ENCODE measurements at places on chromosomes 5 and 9. TPM values are rescaled to one million over a fixed set of nuclear protein-coding genes. Genes with fewer than 3 reads are reported as not detected.
A peak's percentile ranks its signal among the peaks of the same experiment; 100 is the strongest.

GRCh38 chr9:130536701-130537107, 42.7 kb upstream of the FUBP3 start:
- ATAC-seq = no peak

- peak; percentile 16 for ATAC-seq
These were observed 563 bp downstream of the SNAPC4 start for GRCh38 chr9:136399176-136400037.

The GFI1B gene
- total RNA-seq = not detected

DNA sequence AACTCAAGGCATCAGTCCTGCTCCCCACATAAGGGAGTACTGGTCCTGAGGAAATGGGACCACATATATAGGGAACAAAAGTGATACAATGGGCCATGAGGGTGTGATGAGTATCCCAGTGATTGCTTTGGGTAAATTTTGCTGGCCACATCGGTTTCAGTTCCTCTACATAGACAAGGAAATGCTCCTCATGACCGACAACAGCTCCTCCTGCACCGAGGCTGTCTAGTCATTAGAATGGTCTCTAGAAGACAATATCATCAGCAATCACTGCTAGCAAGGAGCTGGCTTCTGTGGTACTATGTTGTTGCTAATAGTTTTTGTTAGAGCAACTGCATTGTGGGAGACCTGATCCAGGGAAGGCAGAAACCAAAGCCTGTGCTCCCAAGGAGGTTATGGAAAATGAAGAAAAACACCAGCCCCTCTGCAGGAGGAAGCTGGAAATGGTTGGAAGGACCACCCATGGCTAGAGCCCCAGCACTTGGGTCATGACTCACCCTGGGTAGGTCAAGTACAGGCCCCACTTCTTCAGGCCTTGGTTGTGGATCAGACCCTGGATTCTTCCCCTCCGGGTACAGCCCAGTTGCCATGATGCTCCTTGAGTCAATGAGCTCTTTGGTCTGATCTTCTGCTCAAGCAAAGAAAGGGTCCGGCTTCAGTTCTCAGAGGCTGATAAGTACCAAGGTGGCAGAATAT, 3.4 kb upstream of the CTSL start:
- no peak for ATAC-seq

- ATAC-seq = no peak
These were observed 1596.3 kb downstream of the MAT2B start for GRCh38 chr5:165101709-165102108.

The SPINK6 gene
- not detected for total RNA-seq

DNA sequence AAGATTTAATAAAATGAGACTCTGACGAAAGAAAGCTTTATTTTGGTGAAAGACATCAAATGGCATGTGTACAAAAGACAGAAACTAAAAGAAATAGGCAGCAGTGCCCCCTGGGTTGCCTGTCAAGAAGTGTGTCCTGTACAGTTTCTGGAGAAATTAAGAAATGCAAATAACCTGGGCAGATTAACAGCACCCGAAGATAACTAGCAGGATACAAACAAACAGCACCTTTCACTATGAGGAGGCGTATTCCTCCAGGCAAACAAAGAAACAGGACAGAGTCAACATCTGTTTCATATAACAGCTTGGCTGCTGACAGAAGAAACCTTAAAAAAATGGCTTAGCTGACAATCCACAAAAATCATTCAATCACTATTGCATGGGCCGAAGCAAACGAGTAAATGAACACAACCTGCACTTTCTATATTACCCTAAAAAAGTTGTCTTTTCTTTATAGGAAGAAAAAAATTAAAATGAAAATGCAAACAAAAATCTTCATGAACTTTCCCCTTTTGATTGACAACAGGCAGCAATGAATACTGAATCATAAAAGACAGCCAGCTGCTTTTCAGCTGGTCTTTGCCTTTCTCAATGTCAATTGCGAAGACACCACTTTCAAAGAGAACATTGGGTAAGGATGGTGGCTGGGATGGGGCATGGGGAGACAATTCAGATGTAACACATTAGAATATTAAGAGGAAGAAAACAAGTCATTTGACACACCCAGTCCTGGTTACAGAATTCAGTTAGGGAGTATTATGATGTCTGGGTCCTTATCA, 162.1 kb downstream of the ARL15 start:
- no peak for ATAC-seq

- ATAC-seq = no peak
These were observed 47.1 kb downstream of the SEMA5A start for GRCh38 chr5:9498541-9499497.

- ATAC-seq = peak; percentile 61
These were observed 474.2 kb downstream of the GADD45G start for GRCh38 chr9:90078988-90079421.

GRCh38 chr5:9054821-9055589, 490.9 kb downstream of the SEMA5A start:
- ATAC-seq = no peak

DNA sequence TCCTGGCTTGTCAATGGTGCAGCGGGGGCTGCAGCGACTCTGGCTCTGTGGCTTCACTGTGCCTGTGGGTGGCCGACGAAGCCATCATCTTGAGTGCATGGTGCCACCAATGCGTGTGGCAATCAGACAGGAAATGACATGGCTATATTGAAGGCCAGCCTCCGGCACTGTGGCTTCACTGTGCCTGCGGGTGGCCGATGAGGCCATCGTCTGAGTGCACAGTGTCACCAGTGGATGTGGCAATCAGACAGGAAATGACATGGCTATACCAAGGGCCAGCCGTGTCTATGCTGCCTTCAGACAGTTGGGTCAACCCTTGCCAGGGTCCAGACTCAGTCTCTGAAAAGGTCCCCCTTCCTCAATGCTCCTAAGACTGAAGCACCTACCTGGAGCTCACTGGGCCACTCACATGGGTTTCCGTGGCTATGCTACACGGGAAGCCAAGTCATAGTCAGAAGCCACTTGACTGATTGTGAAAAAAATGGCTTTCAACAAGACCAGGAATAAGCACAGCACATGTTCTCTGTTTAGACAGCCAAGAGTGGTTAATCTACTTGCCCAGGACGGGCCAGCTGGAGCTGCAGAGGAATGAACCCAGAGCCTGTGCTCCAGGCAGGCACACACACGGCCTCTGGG, 67.5 kb upstream of the S1PR3 start:
- ATAC-seq = peak; percentile 78

The WDR38 gene
- total RNA-seq = not detected

The SPINK4 gene
- total RNA-seq = not detected

- no peak for ATAC-seq
These were observed 2.5 kb downstream of the ZNF484 start for GRCh38 chr9:92875373-92875772.

The DBH gene
- total RNA-seq = not detected

The ANKRD18A gene
- total RNA-seq = 16.0 TPM

DNA sequence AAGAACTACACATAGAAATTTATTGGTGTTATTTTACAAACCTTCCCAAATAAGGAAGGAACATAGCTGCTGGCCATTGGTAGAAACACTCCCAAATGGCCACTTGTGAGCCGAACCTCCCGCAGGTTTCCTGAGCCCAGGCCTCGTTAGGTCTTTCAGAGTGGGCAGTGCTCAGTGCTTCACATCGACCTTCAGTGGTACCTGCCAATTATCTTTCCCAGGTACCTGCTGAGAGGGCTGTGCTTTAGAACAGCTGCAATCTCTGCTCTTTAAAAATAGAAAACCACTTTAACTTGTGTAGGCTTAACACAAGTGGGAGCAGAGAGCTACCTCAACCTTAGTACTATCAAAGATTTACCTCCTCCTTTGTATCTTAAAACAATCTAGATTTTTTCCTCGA, 334.1 kb downstream of the RFX3 start:
- no peak for ATAC-seq

- ATAC-seq = peak; percentile 77
These were observed 25.2 kb downstream of the PRRC2B start for GRCh38 chr9:131419026-131419614.

- ATAC-seq = no peak
These were observed 16.7 kb upstream of the GPBP1 start for GRCh38 chr5:57157131-57157530.

- ATAC-seq = no peak
These were observed 215.1 kb upstream of the RPS23 start for GRCh38 chr5:82493221-82493620.

GRCh38 chr9:35696520-35697215, 6.9 kb upstream of the TPM2 start:
- peak; percentile 87 for ATAC-seq

DNA sequence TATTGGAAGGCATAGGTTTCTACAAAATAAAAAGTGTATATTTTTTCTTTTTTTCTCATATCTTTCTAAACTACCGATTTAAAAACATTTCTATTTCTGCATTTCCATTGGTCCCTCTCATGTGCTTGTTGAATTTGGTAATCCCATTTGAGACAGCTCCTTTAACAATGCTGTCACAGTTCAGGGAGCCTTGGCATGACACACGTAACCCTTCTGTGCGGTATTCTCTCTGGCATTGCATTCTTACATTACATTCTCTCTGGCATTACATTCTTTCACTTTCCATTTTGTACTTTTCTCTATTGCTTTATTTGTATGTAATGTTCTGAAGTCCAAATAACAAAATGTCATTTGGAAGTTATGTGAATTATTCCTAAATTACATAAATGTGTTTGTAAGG, 150.7 kb upstream of the RASGRF2 start:
- ATAC-seq = no peak

DNA sequence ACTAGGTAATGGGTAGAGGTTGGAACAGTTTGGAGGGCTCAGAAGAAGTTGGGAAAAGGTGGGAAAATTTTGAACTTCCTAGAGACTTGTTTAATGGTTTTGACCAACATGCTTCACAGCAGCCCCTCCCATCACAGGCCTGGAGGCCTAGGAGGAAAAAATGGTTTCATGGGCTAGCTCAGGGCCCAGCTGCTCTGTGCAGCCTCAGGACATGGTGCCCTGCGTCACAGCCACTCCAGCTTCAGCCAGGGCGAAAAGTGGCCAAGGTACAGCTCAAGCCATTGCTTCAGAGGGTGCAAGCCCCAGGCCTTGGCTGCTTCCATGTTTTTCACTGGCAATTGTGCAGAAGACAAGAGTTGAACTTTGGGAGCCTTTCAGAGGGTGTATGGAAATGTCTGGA, 453.7 kb downstream of the LRRC70 start:
- ATAC-seq = no peak

The SLC34A3 gene
- not detected for total RNA-seq

DNA sequence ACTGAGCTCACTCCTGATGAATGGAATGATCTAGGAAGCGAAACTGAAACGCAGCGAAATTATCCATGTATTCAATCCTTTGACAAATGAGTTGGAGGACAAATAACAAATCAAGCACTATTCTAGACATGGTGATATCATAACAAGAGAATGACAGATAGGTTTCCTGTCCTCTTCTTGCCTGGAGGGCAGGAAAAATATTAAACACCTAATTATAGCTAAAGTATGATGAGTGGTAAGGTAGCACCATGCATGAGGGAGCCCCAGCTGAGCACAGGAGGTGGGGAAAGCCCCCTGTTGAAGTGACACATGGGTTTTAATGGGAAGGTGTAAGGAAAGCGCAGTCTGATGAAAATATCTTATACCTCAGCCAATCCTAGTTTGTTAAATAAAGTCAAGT, 225.2 kb downstream of the NPR3 start:
- no peak for ATAC-seq
